ENCODE measurements at places on chromosomes 2 and 18. TPM values are rescaled to one million over a fixed set of nuclear protein-coding genes. Genes with fewer than 3 reads are reported as not detected.

Gene DUSP2
- 40.6 TPM for total RNA-seq

Gene CABYR
- 13.7 TPM for total RNA-seq

Gene TMEM247
- total RNA-seq: not detected

Gene TDRD15
- total RNA-seq: not detected

Gene IL1B
- total RNA-seq: 1.7 TPM

Gene ATOH8
- 12.7 TPM for total RNA-seq

Gene CHRND
- total RNA-seq: not detected

Gene REEP1
- 1.8 TPM for total RNA-seq

Gene ABCA12
- 0.43 TPM for total RNA-seq

Gene CRYGC
- total RNA-seq: not detected

All from mesothelial cell of epicardium (in vitro differentiated cells).